CD4-positive, alpha-beta T cell treated with Interleukin-6 for 4 hours (primary cell): ENCODE measurements at places on chromosomes 3 and 15.

DNA sequence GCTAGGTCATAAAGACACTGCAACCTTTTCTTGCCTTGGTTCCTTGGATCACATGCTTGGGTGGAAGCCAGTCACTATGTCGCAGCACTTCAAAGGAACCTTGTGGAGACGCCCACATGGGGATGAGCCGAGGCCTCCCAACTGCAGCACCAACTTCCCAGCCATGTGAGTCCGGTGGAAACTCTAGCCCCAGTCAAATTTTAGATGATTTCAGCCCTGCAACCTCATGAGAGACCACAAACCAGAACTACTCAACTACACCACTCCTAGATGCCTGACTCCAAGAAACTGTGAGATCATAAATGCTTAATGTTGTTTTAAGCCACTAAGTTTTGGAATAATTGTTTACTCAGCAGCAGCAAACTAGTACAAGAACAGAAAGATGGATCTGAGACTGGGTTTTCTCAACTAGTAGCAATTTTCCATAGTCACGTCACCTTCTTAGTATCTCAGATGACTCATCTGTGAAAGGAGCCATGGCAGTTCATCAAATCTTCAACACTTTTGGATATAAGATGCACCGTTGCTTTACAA is 86.5 kb downstream of the MB21D2 start:
- no peak for DNase-seq

GRCh38 chr15:73930790-73931281 is 4.6 kb downstream of the LOXL1 start:
- DNase-seq = no peak

DNA sequence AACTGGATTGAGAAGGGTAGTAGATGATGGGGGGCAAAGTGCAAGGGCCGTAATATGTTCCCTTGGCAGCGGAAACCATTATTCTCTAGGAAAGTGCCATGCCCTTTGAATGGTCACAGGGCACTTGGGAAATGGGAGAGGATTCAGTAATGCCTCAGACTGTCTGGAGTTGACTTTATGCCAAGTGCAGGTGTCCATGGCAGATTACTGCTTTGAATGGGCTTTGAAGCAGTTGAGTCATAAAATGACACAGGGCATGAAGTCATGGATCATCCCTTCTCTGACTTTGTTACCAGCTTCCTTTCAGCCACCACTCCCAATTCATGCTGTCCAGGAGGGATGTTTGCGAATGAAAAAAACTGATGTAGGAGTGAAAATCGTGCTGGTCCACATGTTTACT is 20.1 kb downstream of the AADACL2 start:
- DNase-seq = no peak

GRCh38 chr3:50806031-50806430 is 131.3 kb downstream of the DOCK3 start:
- DNase-seq = no peak

- DNase-seq = no peak
Measured at GRCh38 chr3:94875149-94875548, 812.3 kb downstream of the NSUN3 start.

- DNase-seq = no peak
Measured at GRCh38 chr3:135033737-135034136, 238.7 kb downstream of the EPHB1 start.

DNA sequence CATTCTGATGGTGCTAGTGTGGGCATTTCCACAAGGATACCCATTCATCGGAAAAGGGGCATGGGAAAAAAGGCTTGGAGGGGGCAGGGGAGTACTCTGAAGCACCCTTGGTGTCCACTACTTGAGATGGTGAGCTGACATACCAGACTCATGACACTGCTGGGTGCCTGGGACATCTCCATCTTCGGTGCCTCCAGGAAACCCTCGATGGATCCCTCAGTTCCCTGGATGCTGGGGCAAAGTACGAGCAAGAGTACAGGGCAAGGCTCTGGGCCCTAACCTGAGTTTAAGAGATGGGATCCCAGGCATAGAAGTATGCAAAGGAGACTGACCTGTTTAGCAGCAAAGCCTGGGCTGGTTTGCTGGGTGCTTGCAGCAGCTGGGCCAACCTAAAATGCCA is 5.2 kb upstream of the IP6K1 start:
- no peak for DNase-seq

- no peak for DNase-seq
Measured at GRCh38 chr15:62895905-62896316, 146.6 kb upstream of the TPM1 start.
